ENCODE measurements at places on chromosomes 6 and 20.
A peak's percentile ranks its signal among the peaks of the same experiment; 100 is the strongest.

- DNase-seq = peak; percentile 59
These were observed at the start of gene BICRAL for GRCh38 chr6:42781796-42782688. TSS of gene BICRAL (plus strand) at chr6:42782052. CDS start at chr6:42822023, 39,971 bp downstream.

- DNase-seq = no peak
These were observed 36.2 kb downstream of the VEGFA start for GRCh38 chr6:43806043-43806757.

GRCh38 chr6:170102582-170103481 lies 188.0 kb downstream of the DLL1 start:
- DNase-seq = no peak

DNA sequence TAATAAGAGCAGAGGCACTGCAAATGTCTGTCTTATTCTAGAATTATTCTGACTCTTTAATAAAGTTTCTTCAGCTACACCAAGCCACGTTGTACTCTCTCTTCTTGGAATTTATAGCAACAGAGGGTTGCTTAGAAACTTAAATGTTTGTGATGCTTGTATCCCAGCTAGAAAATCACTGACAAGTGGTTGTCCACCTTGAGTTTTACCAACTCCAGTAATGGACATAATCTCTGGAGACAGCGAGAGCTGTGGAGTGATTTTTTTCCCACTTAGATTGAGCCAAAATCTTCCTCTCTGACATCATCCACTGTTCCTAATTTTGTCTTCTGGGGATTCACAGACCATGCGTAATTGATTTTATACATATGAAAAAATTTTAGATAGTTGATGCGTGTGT lies 8.0 kb downstream of the ECT2L start:
- no peak for DNase-seq

DNA sequence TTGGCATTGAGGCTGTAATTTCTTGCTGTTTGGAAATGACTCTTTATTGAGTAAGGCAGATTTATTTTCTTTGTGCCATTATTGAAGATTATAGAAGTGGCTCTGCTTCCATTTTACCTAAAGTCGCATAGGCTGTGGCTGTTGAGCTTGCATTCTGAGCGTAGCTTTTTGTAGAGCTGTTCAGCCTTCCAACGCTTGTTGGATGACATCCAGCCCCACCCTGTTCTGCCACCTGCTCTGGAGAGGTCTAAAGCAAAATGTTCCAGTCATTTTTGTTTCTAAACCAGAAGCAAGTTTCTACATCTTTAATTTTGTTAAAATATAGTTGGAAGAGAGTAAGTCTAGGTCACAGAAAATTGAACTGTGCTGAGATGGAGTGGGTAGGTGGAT lies 24.4 kb downstream of the UST start:
- DNase-seq = no peak

DNA sequence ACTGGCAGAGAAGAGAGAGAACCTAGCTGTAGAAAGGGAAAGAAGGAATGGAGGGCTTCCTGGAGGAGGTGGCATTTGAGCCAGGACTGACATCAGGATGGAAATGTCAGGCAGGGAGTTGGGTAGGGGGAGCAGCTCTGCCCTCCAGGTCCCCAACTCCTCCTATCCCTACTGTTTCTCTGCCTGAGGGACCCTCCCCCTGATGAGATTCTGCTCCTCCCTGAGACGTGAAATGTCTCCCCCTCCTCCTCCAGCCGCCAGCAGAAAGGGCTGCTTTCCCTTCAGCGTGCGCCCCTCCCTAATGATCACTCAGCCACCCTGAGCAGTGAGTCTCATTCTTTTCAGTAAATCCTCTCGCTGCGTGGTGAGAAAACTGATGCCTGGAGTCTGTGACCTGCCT lies 40.6 kb downstream of the HLA-DPB1 start:
- no peak for DNase-seq

- DNase-seq = no peak
These were observed 22.9 kb downstream of the DUSP22 start for GRCh38 chr6:315226-315625.

DNA sequence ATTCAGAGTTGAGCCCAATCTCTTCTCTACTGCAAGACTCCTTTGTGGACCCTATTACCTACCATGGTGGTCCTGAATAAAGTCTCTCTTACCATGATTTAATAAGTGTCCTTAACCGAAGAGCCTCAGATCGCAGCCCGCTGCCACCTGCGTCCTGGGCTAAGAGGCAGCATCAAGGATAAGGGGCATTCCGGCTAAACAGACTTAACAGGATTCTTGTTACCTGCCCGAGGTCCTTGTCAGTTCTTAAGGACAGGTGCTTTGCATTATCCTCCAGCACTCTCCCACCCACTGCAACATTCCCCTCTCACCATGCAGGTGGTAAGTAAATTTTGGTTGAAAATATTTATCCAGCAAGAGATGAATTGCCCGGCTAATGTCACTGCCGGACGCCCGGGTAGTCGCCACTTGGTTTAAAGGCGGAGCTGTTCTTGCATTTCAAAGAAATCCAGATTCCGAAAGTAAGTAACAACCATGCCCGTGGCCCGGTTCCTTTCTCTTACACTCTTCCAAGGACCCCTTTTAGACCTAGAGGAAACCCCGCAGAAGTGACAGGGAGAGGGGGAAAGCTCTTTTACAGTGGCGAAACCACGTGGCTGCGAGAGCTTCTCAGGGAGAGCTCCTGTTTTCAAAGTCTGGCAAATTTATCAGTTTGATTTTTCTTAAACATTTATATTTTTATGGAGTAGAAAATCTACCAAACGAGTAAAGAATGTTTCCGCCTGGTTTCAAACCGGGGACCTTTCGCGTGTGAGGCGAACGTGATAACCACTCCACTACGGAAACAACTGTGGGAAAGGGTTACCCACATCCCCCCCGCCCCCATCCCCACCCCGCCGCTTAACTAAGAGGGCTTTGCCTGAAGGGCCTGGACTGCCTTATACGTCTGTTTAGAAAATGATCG lies 41.9 kb upstream of the PRSS16 start:
- DNase-seq = peak; percentile 36

- no peak for DNase-seq
These were observed 126.8 kb upstream of the SLC35B3 start for GRCh38 chr6:8562125-8562524.

Data from activated T-cell treated with anti-CD3 and anti-CD28 coated beads for 24 hours (primary cell).